Ascending aorta (tissue), 2 donors: ENCODE measurements at places on chromosomes 11 and 22. TPM values are rescaled to one million over a fixed set of nuclear protein-coding genes. Genes with fewer than 3 reads are reported as not detected.

GRCh38 chr11:121864660-121865059 lies 251.4 kb downstream of the BLID start:
- no peak for DNase-seq

The DLG2 gene
- 0.43 TPM for total RNA-seq

The ARSA gene
- total RNA-seq: 111 TPM

- no peak for DNase-seq
These were observed 328 bp downstream of the CHEK2 start for GRCh38 chr22:28741200-28741784.

DNA sequence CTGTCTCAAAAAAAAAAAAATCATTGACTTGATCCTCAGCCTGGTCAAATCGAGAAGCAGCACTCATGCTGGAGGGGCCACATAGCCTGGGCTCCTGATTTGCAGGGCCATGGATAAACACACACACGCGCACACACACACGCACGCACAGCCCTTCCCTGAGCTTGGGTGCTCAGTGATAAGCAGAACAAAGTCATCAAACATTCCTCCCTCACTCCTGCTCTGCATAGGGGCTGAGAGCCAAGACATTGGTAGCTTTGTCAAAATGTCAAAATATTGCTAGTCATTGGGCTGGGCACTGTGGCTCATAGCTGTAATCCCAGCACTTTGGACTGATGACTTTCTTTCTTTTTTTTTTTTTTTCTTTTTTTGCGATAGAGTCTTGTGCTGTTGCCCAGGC lies 34.0 kb upstream of the A4GALT start:
- DNase-seq: no peak

- DNase-seq: no peak
These were observed 39.6 kb downstream of the DIXDC1 start for GRCh38 chr11:111976767-111977145.

DNA sequence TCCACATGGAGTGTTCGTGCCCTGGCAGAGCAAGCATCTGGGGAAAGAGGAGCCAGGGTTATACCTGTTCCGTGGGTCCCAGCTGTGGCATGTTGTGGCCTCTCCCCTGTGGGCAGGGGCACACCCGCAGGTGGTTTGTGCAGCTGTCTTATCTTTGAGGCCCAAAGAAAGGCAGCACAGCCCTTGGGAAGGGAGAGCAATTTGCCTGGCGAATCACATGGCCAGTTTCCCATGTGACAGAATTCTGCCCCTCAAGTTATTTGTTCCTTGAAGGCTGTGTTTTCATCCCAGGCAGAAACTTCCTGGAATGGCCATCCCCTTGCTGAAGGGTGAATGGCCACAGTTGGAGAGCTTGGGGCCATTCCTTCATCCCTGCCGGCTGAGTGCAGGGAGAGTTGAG lies 16.4 kb upstream of the COX8A start:
- DNase-seq: no peak

DNA sequence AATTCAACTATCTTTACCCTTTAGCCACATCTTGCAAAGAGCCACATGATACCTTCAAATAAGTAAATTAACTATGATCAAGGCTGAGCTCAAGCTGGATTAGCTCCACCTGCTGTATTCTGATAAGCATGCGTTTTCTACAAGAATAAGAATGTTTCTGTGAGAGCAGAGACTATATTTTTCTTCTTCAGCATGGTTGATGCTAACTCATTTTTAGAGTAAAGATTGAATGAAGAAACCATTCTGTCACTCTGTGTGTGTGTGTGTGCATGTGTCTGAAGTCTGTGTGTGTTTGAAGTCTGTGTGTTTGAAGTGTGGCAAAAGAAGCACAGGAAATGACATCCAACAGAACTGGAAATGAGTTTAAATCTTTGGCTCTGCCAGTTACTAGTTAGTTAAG lies 12.0 kb upstream of the LAYN start:
- no peak for DNase-seq

- no peak for DNase-seq
These were observed 53.3 kb upstream of the JAM3 start for GRCh38 chr11:134015556-134015955.

DNA sequence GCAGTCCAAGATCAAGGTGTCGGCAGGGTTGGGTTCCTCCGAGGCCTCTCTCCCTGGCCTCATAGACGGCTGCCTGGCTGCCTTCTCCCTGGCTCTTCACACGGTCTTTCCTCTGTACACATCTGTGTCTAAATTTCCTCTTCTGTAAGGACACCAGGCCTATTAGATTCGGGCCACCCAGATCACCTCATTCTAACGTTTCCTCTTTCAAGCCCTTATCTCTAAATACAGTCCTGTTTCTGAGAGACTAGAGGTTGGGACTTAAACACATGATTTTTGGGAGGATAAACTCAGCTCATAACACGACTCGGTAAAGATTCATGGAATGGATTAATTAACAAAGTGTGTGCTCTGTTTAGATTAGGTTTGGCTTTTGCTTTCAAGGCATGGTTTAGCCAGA lies 136.0 kb upstream of the SORL1-AS1 start:
- no peak for DNase-seq

DNA sequence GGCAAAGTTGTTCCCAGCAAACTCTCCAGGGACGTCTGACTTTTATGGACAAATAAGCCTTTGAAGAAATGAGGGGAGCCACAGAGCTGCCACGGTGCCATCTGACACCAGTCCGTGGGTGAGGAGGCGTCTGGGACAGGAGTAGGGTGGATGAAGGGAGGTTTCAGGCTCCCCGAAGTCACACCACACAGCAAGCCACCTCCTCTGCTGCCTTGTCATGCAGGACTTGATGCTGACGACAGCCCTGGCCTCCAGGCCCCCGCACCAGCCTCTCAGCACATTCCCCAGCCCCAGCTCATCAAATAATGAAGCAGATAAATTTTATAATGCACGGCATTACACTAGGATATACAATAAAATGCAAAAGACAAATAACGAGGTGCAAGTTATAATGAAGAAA lies 156.5 kb downstream of the CEP164 start:
- no peak for DNase-seq

The ARHGAP42 gene
- 4.7 TPM for total RNA-seq

The LYVE1 gene
- total RNA-seq: 66.3 TPM

DNA sequence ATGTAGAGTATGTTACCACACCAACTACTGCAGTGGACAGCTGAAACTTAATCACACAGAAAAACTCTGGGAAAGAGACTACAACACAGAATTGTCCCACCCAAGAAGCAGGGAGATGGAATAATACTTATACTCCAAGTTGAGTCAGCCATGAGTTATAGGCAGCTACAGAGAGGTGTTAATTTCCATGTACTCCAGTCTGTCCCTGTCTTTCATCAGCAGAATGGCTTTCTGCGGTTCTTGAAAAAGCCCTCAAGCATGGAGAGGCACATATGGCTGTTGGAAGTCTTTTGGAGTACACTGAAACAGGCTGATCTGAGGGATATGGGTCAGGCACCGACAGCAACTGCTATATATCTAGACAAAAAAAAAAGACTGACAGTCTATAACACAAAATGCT lies 219.5 kb downstream of the DLG2 start:
- DNase-seq: no peak

- DNase-seq: no peak
These were observed 21.5 kb upstream of the CHKA start for GRCh38 chr11:68142441-68143309.

GRCh38 chr11:33857933-33858371 lies 33.9 kb downstream of the LMO2 start:
- no peak for DNase-seq

The TTC17 gene
- total RNA-seq: 60.3 TPM

DNA sequence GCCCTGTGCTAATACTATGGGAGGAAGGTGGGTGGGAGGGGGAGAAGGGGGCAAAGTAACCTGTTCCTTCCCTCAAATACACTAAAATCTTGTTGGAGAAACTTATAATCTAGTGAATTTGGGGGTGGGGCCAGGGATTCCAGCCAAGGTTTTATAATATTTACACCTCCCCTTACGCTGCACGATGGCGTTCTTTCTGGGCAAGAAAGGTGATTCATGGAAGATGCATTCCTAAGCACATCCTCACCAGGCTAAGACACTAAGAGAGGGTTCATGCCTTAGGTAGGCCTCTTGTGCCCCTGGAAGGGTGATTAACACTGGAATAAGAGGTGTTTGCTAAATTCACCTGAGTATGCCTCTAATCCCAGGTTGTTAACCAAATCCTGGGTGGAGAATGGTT lies 82.6 kb downstream of the BARX2 start:
- DNase-seq: no peak

DNA sequence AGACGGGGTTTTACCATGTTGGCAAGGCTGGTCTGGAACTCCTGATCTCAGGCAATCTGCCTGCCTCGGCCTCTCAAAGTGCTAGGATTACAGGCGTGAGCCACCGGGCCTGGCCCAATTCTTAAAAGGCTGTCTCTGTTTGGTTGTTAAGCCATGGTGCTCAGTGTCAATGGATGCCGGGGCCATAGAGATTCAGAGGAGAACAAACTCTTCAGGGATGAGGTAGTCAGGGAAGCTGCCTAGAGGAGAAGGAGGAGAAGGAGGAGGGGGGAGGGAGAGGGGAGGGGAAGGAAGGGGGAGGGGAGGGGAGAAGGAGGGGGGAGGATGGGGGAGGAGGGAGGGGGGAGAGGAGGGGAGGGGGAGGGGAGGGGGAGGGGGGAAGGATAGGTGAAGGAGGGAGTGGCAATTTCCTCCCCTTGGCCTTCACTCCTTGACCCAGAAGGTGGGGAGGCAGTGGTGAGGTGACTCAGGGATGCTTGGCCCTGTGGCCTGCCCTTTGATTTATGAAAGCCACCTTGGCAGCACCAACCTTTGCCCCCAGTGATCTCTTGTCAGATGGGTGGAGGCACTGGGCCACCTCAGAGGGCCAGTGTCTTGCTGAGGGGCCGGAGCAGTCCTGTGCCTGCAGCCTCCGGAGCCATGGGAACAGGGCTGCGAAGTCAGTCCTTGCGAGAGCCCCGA lies at the start of gene C11orf86:
Gene C11orf86, plus strand, starts transcription at position 581 of the 681 bp plus-strand sequence. Its CDS starts 59 bp downstream, at position 640.
- DNase-seq: no peak

DNA sequence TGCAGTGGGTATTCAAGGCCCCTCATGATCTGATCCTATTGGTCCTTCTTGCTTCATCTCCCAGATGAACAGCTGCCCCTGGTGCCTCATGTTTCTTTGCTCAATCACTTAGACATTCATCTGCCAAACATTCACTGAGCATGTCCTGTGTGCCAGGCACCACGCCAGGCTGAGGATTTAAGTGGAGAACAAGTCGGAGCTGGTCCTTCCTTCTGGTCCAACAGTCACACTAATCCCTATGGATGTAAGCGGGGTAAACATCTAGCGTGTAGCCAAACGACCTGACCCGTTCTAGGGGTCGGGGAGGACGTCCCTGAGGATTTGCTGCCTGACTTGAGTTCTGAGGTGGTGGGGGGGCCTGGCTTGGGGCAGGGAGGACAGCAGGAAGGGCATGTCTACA lies 21.9 kb downstream of the ZMAT5 start:
- no peak for DNase-seq

The CHRDL2 gene
- not detected for total RNA-seq

DNA sequence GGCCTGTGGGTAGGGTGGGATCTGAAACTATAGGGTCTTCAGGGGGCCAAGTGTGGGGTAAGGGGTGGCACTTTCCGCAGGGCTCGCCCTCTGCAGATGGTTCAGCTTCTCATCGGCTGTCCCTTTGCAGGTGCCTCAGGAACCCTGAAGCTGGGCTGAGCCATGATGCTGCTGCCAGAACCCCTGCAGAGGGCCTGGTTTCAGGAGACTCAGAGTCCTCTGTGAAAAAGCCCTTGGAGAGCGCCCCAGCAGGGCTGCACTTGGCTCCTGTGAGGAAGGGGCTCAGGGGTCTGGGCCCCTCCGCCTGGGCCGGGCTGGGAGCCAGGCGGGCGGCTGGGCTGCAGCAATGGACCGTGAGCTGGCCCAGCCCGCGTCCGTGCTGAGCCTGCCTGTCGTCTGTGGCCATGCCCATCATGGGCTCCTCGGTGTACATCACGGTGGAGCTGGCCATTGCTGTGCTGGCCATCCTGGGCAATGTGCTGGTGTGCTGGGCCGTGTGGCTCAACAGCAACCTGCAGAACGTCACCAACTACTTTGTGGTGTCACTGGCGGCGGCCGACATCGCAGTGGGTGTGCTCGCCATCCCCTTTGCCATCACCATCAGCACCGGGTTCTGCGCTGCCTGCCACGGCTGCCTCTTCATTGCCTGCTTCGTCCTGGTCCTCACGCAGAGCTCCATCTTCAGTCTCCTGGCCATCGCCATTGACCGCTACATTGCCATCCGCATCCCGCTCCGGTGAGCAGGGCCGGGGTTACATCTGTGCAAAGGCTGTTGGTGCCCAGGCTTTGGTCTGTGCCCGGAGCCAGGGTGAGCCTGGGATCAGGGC lies 5.8 kb downstream of the ADORA2A start:
- DNase-seq: no peak

The GNG3 gene
- total RNA-seq: not detected

The FBLN1 gene
- 580 TPM for total RNA-seq

The ALG12 gene
- total RNA-seq: 6.9 TPM

GRCh38 chr11:12695873-12696272 lies 21.7 kb downstream of the TEAD1 start:
- no peak for DNase-seq
